Activated CD4-positive, alpha-beta memory T cell treated with anti-CD3 and anti-CD28 coated beads for 36 hours (primary cell): ENCODE measurements at places on chromosomes 5 and 9.

DNA sequence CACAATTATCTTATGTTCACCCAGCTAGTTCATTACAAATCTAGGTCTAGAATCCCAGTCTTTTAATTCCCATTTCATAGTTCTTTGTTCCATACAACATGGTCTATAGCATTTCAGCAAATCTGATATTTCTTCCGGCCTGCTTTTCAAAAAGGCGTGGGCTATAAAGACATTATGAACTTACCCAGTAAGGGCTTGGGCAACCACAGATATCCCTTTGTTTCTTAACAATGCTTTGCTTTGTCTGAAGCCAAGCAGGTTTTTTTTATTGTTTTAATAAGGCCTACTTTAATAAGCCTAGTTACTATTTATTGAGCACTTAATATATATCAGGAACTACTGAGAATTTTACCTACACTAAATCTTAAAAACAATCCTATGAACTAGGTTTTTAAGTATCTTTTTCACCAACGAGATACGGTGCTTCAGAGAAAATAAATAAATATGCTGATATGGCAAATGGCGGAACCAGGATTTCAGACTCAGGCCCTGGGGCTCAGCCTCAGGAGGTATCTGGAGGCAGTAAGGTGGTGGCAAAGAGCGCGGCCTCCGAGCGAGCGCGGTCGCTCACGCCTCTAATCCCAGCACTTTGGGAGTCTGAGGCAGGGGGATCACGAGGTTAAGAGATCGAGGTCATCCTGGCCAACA lies 29.7 kb downstream of the PCA3 start:
- no peak for DNase-seq

DNA sequence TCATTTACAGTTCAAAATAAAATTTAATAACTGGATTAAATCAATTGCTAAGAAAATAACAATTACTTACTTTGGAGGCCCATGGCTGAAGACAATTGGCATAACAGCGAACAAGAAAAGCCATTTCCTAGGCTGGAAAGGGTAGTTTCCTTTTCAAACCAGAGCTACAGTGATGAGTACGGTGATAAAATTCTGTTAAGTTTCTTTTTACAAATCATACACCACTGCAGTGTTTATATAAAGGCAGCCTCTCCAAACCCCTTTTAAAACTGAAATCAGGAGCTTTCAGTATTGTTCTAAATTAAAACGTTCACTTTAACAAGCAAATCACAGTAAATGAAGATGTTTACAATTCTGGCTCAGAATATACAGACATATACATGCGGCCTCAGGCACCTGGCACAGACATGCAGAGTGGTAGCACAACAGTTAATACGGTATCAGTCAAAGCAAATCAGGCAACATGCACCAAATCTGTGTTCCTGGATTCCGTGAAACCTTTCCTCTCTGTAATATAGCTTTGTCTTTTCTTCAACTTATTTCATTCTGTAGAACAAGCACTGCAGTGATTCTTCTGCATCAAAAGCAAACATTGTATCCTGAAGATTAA lies 102.9 kb downstream of the RAPGEF6 start:
- no peak for DNase-seq

DNA sequence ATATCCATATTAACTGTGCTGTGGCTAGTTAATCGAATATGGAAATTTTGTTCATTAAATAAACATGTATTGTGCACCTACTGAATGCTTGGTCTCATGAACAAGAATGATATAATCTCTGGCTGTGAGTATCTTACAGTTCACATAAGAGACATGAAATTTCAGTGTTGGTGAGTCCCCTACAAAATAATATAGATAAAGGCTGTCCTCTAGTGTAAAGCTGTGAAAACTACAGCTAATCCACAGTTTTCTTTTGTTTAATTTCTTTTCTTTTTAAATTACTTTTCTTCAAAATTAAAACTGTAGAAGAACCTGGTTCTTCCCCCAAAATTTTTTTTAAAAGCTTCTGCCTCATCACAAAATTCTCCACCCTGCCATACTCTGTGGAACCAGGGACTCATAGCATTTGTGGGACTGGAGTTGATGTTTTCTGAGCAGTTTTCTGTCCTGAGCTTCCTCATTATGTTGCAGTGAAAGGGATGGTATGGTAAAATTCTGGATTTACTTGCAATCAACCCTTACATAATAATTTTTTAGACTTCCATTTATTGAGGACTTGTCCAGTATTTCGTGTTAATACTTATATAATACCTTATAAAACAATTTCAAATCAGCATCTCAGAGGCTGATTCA lies 135.0 kb downstream of the STK32A start:
- no peak for DNase-seq

GRCh38 chr5:97355775-97356174 lies 172.7 kb upstream of the RIOK2 start:
- no peak for DNase-seq

GRCh38 chr5:52707616-52708015 lies 80.1 kb upstream of the ITGA1 start:
- DNase-seq: no peak

GRCh38 chr9:134132208-134132870 lies 3.5 kb upstream of the WDR5 start:
- DNase-seq: no peak

DNA sequence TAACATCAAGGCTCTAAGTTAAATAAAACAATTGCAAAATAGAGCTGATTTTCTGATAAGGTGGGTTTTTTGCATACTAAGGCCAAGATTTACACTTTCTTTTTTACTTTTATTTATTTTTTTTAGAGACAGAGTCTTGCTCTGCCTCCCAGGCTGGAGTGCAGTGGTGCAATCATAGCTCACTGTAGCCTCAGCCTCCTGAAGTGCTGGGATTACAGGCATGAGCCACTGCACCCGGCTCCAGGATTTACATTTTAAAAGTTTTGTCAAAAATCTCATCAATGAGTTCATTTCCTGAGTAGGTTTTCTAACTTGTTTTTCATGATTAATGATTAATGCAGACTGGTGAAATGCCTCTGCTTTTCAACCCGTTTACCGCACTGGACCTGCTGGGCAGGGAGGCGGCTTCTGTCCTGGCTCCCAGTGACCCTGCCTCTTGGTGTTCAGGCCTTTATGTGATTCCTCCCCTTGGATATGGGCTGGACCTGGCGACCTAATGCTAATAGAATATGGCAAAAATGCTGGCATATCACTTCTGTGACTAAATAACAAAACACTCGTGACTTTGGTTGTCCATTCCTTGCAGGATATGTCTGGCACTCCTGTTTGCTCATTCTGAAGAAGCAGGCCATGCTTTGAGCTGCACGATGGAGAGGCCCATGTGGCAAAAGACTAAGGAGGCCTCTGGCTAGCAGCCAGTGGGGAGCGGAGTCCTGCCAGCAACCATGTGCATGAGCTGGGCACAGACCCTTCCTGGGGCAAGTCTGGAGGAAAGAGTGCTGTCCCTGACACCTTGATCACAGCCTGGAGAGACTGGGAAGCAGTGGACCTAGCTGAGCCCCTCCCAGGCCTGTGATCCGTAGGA lies 72.2 kb upstream of the PTCH1 start:
- no peak for DNase-seq

- DNase-seq: no peak
Measured at GRCh38 chr9:80885894-80886293, 803.5 kb downstream of the TLE1 start.

DNA sequence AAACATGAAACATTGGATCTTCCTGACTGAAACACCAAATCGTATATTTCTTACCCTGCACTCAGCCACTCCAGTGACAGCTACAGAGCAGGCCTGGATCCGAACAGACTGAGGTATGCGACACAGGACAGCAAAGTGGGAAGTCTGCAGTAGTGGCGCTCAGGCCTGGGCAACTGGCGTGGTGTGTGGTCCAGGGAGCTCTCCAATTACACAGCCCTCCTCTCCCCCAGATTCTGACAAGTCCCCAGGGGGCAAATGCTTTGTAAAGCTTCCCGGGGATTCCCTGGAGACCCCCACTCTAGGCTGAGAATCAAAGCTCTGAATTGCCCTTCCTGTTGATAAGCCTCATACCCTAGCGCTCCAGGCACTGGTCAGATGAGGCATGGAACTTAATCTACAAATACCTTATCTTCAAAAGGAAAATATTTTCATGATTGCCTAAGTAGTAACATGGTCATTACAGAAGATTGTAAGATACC lies 104.8 kb upstream of the ERCC6L2 start:
- DNase-seq: no peak

GRCh38 chr5:122022966-122023365 lies 55.1 kb downstream of the LOX start:
- no peak for DNase-seq

DNA sequence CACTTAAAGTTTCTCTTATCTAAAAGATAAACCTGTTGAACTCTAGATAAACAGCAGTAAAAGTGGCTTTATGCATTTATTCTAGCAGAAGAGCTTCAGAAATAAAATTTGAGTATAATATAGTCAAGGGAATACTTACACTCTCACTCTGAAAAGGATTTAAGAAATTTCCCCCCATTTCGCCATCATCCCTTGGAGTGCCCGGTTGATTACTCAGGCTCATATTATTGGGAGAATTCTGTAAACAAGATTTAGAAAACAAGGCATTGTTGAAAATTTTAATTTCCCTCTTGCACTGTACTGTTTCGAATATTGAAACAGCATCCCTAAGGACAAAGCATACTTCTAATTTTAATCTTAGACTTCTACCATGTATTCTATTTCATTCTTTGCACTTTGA lies 34.5 kb upstream of the ACOT12 start:
- DNase-seq: no peak

GRCh38 chr9:134655101-134655500 lies 13.5 kb downstream of the COL5A1 start:
- no peak for DNase-seq

DNA sequence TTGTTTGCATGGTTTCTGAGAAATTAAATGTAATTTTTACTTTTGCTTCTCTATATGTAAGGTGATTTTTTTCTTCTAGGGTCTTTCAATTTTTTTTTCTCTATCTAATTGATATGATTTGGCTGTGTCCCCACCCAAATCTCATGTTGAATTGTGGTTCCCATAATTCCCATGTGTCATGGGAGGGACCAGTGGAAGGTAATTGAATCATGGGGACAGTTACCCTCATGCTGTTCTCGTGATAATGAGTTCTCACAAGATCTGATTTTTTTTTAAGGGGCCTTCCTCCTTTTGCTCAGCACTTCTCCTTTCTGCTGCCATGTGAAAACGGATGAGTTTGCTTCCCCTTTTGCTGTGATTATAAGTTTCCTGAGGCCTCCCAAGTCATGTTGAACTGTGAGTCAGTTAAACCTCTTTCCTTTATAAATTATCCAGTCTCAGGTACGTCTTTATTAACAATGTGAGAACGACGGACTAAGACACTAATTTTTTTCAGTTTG lies 150.8 kb downstream of the MTRR start:
- no peak for DNase-seq

GRCh38 chr5:167259806-167260205 lies 1031.6 kb upstream of the WWC1 start:
- no peak for DNase-seq

GRCh38 chr5:109141222-109142200 lies 268.3 kb downstream of the PJA2 start:
- no peak for DNase-seq

DNA sequence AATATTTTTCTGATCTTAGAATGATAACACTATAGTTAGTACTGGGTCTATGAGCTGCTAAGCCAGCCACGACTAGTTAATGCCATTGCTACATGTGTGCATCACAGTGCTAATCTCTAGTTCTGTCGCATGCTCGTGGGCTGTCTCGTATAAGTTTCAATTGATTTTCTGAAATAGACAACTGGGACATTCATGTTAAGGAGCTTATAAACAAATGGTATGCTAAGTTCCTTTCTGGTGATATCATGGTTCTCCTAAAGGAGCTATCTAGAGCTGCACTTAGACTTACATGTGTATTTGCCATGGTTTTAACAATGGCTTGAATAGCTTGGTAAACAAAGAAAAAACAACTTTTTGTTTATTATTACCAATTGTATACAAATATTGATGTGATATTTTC lies 46.2 kb downstream of the F2RL2 start:
- no peak for DNase-seq

- DNase-seq: no peak
Measured at GRCh38 chr9:97502984-97503861, 1.8 kb downstream of the TMOD1 start.

DNA sequence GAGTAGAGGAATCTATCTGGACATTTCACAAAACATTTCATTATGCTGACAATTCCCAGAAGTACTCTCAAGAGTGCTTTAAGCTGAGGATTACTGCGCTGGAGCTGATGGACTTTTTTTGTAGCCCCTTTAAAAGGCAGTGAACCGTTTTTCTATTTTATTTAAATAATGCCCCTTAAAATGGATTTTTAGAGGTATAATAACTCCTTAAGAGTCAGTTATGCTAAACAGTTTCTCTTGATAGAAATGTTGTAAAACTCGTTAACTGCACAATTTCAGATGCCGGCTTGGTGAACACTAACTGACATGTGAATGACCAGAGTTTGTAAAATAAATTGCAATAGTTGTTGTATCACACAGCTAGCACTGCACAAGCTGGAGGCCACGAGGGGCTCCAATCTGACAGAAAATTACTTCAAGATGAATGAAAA lies 174.0 kb downstream of the NR2F1-AS1 start:
- DNase-seq: no peak

DNA sequence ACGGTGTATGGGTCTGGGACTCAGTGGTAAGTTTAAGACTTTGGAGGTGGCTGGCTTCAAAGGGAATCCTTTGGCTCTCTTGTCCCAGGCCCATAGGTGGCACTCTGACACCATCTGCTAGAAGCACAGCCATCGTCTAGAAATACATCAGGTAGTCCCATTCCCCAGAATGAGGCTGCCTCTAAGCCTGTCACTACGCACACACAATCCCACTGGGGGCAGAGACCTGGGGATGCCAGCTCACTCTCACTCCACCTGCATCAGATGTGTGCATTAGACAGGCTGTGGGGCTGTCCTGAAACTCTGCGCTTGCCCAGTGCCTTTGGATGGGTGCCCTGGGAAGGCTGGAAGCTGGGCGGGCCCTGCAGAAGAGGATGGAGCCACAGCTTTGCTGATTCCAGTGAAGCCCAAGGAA lies 127.5 kb upstream of the PANK3 start:
- peak; percentile 49 for DNase-seq

DNA sequence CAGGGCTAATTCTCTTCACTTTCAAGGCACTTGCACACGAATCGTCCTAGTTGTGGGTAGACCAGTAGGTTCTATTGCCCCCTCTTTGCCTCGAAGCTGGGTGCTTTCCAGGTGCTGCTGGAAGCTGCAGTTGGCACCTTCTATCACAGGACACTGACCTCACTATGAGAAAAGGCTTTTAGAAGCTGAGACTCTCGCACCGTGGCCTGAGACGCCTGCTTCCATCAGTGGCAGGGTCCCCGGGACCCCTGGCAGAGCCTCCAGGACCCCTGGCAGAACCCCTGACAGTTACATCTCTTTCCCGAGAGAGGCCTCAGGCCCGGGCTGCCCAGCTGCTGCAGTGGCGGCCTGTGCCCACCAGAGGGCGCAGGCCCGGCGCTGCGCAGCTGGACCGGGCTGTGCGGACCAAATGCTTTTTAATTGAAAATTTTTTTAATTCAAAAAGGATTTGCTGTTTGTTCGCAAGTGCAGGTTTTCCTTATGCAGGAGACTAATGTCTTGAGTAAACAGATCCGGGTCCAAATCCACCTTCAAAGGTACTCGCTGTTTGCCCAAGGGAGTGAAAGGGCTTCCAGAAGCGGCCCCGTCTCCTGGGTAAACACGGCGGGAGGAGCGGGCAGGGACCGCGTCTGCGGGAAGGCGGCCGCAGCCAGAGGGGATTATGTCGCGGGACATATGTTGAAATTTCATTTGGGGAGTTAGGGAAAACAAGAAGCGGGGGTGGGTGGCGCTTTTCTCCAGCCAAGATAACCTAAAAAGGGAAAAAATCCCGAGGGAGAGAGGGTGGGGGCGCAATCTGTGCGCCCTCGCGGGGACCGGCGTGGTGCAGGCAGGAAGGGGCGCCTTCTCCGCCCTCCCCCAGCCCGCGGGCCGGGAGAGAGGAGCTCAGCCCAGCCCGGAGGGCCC lies 114.5 kb upstream of the LMX1B start:
- DNase-seq: peak; percentile 49

- DNase-seq: no peak
Measured at GRCh38 chr5:6633469-6634245, 417 bp downstream of the SRD5A1 start.
